Activated CD4-positive, alpha-beta T cell treated with anti-CD3 and anti-CD28 coated beads, Interleukin-2, amount 10 ng/mL, durations not matched to agents 7 days and 5 days (primary cell): ENCODE measurements at places on chromosomes 12 and 14.

GRCh38 chr12:92403210-92404175 lies 257.8 kb upstream of the BTG1 start:
- peak; percentile 82 for DNase-seq

DNA sequence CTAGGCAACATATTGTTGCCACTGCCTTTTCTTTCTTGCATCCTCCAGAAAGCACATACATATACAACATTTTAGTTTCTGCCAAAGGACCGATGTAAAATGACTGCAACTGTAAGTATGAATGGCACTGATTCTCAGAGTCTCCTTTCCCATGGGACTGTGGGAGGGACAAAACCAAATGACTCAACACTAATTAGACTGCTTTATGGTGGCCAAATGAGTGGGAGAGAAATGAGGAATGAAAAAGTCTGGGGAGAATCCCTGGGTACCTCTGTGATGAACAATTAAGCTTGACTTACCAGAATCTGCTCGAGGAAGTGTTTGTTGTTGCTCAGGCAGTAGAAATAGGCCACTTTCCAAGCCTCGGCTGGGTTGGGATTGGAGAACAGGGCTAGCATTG lies 10.1 kb downstream of the ZFYVE26 start:
- DNase-seq: no peak

DNA sequence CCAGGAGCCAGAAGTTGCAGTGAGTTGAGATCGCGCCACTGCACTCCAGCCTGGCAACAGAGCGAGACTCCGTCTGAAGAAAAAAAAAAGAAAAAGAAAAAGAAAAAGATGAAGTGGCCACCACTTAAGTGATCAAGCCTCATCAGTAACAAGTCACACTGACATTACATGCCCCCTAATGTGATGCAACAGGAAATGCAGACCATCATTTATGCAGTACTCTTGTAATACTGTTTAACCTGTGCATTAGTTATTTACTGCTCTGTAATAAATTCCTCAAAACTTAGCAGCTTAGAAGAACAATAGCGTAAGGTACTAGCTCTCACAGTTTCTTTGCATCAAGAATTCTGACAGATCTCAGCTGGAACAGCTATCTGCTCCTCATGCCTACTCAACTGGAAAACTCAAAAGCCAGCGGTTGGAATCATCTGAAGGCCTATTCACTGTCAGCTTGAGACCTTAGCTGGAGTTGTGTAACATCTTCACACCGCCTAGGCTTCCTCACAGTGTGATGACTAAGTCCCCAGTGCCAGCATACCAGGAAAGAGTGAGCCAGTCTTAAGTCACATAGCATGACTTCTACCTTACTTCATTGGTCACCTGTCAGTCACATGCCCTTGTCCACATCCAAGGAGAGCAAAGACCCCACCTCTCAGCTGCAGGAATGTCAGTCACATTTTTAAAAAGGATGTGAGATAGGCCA lies 31.5 kb downstream of the EPS8 start:
- DNase-seq: no peak

- DNase-seq: no peak
Observed at GRCh38 chr12:72230589-72230988, 41.6 kb upstream of the TRHDE start.

DNA sequence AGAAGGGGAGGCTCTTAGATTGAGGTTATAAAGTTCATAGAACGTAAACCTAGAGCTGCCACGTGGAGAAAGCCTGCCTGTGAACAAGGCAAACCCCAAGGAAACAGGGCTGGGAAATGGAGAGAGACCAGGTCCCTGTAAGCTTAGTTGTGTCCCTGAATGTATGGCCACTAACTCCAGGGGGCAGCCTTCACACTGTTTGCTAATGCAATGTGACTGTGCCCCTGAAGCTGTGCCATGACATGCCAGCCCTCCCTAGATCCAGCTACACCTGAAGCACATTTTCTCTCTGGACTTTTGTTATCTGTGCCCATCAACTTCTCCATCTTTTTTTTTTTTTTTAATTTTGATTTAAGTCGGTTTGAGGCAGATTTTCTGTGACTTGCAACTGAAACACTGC lies 60.6 kb upstream of the TMCC3 start:
- DNase-seq: peak; percentile 30
